ENCODE measurements at places on chromosomes 16 and 17.

DNA sequence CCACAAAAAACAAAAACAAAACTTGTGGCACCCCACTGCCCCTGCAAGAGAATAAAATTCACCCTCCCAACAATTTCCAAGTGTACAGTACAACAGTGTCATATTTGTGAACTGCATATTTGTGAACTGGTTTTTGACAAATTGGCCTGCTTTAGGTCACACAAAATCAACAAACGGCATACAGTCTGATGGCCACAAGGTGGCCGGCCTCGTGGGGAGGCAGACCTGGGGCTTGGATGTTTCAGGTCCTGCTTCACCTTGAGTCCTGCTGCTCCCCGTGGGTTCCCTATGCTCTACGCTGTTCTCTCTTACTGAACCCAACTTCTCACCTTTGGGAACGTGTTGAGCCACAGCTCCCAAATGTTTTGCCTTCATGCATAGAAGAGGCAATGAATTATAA, 102.2 kb downstream of the CDK5R1 start:
- DNase-seq: no peak

GRCh38 chr17:77070888-77071279, 69.9 kb upstream of the SEC14L1 start:
- no peak for DNase-seq

DNA sequence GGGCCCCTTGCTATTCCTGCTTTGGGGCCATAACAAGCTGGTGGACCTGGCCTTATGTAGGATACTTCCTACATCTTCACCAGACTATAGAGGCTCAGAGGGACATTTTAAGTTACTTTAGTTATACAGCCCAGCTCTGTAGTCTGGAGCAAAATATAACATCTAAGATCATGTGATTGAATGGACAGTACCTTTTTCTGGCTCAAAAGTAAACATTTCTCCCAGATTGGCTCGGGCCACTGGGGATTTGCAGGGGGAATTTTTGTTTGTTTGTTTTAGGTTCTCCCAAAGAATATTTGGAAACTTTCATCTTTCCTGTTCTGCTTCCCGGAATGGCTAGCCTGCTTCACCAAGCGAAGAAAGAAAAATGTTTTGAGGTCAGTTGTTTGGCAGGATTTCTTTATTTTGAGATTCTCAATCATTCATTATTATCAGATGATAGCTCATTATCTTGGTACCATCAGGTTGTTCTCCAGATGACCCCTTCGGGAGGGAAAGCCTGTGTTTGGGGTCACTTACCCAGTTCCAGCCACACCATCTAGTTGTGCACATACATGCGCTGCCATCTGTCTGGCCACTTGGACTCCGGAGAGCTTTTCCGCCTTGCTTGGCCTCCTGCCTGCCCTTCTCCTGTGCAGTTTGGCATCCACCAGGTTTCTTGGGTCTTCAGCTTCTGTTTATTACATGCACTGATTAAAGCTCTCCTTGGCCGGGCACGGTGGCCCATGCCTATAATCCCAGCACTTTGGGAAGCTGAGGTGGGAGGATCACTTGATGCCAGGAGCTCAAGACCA, 17.2 kb downstream of the IQCK start:
- DNase-seq: no peak

DNA sequence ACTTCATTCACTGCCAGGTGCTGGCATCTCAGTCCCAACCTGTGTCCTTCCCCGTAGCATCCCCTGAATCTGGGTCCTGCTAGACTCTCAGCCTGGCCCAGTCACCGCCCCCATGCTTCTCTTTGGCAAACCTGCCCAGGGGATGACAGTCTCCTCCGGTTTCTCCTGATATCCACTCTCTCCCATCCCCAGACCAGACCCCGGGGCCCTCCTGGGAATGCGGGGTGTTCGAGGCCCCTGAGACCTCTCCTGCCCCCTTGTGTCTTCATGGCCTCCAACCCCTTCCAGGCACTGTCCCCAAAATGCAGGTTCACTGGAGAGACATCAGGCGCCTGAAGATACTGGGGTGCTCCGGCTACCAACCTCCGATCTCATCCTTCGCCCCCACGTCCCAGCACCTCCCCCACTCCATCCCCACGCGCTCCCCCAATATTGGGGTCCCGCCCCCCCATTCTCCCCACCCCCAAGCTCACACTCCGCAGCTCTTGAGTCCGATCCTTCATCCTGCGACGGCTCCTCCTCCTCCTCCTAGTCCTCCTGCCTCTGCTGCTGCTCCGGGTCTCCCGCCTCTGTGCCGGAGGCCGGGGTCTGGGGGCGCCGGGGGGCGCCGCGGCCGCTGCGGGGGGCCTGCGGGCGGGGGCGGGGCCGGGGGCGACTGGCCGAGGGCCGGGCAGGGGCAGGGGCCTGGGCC, 399 bp downstream of the STX1B start:
- no peak for DNase-seq

- no peak for DNase-seq
These were observed 1.5 kb downstream of the GRB7 start for GRCh38 chr17:39738983-39739884.

DNA sequence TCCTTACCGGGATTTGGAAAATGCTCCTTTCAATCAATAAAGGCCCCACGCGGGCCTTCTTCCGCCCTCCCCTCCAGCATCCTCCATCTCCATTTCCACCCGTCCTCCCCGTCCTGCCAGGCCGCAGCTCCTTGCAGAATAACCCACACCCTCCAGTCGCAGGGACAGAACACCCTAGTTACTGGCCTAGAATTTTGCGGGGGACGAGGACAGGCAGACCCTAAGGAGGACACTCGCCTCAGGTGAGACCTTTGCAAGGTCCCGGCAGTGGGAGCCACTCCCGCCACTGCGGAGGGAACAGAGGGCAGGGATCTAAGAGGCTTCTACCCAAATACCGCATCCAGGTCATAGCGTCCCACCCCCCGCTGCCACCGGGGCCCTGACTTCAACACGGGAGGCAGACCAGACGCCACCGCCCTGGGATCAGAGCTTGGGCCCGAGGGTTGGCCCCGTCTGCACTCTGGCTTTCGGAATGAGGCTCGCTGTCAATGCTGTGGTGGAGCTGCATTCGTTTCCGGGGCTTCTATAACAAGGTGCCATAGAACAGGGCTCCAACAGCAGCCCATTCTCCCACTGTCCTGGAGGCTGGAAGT, 26.8 kb downstream of the SLC25A10 start:
- no peak for DNase-seq

DNA sequence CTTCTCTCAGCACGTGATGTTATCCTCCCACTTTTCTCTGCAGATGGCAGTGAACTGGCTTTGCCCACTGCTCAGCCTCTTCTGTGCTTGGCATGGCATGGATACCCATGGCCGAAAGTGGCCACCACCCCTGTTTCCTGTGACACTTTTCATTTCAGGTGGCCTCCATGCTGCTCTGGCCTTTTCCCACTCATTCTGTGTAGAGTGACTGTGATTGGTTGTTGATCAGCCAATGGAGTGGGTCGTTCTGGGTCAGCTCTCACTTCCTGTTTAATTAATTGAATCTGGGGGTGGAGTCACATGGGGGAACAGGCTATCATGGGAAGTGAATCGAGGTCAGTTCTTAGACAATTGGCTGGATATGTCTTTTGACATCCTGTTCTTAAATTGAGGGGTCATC, 350.1 kb upstream of the EEF2KMT start:
- no peak for DNase-seq

DNA sequence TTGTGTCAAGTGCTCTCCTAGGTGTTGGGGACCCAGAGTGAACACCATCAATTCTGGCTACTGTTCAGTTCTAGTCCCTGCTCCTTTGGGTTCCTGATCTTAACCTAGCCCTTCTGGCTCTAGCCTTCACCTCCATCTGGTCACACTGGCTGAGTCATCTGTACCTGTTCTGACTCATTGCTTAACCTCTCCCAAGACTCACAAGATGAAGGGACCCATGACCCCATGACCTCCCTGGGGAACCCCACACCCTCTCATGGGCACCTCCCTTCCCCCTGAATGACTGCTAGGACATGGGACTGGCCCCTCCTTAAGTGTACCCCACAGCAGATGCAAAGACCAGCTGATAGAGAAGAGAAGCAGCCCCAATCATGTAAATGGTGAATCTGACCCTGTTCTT, 345.8 kb upstream of the CDH5 start:
- no peak for DNase-seq

DNA sequence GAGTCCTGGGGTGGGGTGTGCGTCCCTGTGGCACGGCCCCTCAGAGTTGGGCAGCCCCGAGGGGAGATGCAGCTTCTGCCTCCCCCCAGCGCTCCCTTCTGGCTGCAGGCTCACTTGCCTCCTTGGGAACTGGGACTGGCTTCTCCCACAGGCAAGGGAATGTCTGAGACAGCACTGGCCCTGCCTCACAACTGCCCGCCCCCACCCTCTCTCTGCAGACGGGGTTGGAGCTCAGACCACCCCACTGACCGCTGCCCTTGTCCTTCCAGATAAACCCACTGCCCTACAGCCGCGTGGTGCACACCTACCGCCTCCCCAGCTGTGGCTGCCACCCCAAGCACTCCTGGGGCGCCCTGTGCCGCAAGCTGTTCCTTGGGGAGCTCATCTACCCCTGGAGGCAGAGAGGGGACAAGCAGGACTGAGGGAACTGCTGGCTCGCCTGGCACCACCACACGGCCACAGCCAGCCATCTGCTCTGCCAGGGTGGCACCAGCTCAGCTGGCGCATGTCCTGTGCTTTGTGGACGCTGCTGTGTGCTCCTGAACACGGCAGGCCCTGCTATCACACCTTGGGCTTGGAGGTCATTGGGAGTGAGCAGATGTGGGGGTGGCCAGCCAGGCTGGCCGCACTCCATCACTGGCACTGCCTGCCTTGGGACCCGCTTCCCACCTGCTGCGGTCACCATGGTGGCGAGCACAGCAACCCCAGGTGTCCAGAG, 7.1 kb upstream of the RAB40C start:
- no peak for DNase-seq

DNA sequence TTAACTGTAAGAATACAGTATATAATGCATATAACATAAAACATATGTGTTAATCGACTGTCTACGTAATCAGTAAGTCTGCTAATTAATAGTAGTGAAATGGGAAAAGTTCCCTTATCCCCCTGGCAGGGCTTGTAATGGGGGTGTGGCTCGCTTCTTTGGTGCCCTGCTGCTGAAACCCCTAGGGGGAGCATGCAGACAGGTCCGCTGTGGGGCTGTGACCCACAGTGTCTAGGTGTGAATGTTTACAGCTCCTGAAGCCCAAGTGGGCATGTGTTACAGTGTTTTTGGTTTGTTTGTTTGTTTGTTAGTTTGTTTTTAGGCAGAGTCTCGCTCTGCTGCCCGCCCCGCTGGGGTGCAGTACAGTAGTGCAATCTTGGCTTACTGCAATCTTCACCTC, 495.7 kb downstream of the SHISA9 start:
- no peak for DNase-seq

- no peak for DNase-seq
These were observed 6.0 kb upstream of the IGFBP4 start for GRCh38 chr17:40437095-40437732.

DNA sequence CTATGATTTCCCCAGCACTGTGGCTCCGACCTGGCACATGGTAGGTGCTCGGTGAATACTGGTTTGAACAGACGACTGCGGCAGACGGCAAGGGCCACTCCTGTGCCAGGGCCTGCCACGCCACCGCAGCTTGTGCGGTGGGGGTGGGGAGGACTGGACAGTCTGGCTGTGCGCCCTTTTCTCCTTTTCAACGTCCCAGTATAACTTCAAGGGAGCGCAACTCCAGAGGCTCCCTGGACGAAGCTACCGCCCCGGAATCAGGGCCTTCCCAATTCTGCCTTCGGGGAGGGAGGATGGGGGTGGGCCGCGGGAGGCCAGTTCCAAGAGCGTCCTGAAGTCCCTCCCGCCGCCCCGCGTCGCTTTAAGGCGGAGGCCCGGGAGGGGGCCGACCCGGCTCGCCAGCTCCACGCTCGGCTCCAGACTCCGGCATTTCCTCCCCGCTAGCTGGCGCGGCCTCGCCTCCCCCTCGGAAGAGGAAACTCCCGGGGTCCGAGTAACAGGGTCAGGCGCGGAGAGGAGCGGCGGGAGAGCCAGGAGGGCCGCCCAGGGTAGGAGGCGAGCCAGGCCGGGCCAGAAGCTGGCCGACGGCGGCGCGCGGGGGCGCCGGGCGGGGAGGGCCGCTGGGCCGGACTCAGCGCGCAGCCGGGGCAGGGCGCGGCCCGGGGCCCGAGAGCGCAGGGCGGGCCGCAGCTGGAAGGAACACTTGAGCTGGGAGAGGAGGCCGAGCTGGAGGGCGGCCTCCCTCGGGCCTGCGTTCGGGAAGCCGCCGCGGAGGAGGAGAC, at the start of gene ITPRIPL2:
ITPRIPL2 (plus strand) TSS at position 388 of the 782 bp plus-strand sequence. CDS start 498 bp downstream, outside the sequence.
- DNase-seq: peak; percentile 21

GRCh38 chr17:9334536-9335446, 240.8 kb downstream of the STX8 start:
- no peak for DNase-seq

DNA sequence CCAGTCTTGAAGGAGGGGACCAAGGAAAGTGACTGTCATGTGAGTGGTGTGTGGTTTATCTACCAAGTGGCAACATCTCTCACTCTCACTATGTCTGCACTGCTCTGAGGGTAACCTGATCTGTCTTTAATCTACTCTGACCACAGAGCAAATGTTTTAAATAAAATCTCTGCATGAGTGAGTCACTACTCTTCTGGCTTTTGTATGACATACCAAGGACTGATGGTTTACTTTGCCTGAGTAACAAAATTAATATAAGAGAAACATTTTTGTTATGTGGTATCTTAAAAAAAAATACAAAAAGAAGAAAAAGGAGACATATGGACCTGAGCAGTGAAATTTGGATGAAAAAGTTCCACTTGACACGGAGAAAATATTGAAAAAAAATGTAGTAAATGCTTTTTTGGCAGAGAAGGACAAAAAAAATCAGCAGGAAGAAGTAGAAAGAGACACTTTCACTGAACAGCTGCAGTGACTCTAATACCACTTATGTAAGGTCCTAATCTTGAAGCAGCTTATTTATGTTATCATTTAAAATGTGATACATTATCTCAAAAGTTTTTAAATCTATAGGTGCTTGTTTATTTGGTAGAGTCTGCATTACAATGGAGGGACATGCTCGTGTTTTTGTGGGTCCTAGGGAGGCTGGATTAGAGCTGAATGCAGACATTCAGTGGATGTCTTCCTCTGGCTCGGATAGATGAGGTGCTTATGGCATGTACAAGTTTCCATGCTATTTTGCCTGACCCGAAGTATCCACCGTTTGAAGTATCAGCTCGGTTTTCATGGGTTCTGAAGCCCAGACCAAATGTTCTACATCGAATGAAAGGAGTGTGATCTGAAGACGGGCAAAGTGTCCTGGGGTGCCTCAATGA, 240.7 kb downstream of the MAP2K6 start:
- no peak for DNase-seq

- no peak for DNase-seq
These were observed at the start of gene ARL5C for GRCh38 chr17:39165841-39166349. ARL5C (minus strand) TSS chr17:39166161; CDS start chr17:39165760, 401 bp downstream.

- DNase-seq: no peak
These were observed 11.6 kb downstream of the ZACN start for GRCh38 chr17:76090517-76091129.

- DNase-seq: no peak
These were observed 51.9 kb downstream of the CDYL2 start for GRCh38 chr16:80752541-80752940.

GRCh38 chr17:15307710-15308111, 33.7 kb downstream of the TEKT3 start:
- DNase-seq: no peak

- DNase-seq: no peak
These were observed 1.8 kb upstream of the NDE1 start for GRCh38 chr16:15648135-15648730.

GRCh38 chr17:18950944-18951905, 740 bp upstream of the SLC5A10 start:
- no peak for DNase-seq
